ENCODE measurements at places on chromosomes 2 and 18.

- DNase-seq = no peak
Observed at GRCh38 chr18:13720847-13721246, 5.5 kb downstream of the FAM210A start.

DNA sequence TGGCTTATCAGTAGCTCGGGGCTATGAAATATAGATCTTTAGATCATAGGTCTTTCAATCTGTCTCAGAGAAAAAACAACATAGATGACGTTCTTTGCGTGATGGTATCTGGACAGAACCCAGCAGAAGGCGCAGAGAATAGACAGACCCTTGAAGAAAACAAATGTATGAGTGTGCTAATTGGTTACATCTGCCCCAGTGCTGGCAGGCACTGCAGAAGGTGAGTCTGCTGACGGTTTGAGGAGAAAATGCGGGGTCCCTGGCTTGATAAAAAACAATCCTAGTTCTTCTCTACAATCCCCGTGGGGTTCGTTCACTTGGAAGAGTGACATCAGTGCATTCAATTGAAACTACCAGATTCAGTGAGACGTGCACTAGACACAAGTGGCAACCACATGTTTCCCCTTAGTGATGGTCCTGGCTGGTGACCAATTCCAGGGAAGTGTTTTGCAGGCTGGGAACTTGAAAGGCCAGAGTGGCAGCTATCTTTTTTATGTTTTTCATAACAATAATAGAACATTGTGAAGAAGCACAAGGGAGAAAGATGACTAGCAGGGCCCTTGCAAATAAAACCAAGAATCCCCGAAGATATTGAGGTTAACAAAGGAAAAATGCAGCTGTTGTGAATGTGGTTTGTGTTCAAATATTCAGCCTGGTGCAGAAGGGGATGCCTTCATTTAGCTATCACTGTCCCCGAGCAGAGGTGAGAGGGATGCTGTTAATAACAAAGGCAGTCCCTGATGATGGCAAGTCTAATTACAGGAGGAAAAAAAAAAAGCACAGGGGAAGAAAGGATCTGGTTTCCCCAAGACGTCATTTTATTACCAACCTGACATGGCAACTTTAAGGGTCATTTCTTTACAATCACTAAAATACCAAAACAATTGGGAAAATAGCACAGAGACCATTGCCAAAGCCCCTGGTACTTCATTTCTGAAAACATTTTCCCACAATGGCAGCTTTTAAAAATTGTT is 337.6 kb upstream of the FIGN start:
- DNase-seq = no peak

DNA sequence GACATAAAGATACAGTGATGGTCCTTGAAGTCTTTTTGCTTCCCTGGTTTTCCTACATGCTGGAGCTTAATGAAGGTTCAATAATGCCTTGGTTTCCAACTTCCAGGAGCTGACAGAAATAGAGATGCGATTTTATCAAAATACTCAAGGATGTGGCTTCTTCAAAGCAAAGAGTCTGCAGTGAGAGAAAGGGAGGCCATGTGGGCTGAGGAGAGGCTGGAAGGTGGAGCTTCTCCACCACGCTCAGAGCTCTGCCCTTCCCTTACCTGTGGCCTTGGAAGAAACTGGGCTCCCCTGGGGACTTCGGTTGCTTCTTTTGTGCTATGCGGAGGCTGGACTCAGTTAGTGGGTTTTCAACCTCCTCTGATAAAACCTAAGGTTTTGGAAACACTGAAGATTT is 175.0 kb upstream of the APCDD1 start:
- no peak for DNase-seq

DNA sequence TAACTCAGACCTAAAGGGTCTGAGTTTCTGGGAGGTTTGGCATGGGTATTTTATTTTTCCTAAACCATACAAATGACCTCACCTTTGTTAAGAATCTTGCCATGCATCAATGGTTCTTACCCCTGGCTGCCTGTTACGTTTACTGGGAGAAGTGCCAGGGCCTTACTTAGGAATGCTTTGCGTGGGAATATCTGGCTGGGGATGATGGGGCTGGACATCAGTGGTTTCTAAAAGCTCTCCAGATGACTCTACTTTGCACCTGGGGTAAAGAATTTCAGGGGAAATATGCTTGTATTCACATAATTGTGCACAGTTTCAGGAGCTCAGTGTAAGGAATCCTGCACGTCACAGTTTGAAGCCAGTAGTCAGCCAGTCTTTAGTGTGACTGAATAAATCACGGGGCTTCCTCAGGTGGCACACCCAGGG is 18.2 kb upstream of the DAW1 start:
- DNase-seq = no peak

Measured in NCI-H2171 (cell line).